ENCODE measurements at places on chromosomes 4 and X.

DNA sequence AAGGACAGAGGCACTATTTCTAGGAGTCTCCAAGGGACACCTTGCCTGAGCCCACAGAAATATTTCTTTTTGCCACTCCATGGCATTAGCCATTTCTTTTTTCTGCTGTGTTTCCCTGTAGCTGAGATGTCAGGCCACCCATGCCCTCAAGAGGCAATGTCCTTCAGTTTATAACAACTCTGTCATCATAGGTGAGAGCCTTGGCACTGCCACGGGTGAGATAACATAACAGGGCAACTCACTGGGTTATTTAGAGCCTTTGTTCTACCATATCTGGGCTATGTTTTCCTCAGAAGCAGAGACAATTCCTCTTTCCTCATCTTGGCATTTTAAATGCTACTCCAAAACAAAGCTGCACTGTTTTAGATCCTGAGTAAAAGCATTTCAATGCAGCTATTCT is 99.9 kb upstream of the MAOA start:
- no peak for DNase-seq

- DNase-seq, result no peak
Observed at GRCh38 chrX:105313596-105313995, 93.1 kb upstream of the TEX13A start.

GRCh38 chr4:3867403-3868100 is 101.4 kb downstream of the ADRA2C start:
- DNase-seq, result no peak

DNA sequence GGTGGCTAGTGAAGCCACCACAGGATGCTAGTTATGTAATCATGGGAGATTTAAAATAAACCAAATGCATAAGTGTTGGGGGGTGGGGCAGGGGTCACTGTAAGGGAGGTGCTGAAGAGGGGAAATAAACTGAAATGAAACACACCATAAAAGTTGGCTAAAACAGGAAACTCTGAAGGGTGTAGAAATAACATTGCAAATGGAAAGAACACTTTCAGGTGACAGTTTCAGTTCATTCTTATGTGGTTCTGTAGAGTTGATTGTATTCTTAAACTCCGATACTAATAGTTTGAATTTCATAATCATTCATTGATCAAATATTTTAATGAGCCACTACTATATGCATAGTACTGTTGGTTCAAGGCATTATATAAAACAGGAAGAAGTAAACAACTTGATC is 80.1 kb downstream of the HDAC8 start:
- DNase-seq, result no peak

- no peak for DNase-seq
Observed at GRCh38 chr4:4481399-4481994, 60.4 kb downstream of the STX18 start.

DNA sequence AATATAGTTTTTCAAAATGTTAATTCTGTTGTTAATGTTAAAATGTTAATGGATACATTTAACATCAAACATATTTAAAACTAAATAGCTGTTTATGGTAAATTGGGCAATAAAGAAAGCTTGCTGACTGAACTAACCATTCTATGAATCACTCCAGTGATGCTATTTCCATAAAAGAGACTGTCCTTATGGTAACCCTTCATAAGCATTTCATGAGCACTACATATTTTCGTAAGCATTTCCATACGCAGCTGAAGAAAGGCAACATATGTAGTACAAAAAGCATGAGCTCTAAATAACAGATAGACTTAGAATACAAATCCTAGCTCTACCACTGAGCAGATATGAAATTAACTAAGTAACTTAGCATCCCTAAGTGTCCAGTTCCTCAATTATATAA is 188.9 kb downstream of the COL25A1 start:
- DNase-seq, result no peak

DNA sequence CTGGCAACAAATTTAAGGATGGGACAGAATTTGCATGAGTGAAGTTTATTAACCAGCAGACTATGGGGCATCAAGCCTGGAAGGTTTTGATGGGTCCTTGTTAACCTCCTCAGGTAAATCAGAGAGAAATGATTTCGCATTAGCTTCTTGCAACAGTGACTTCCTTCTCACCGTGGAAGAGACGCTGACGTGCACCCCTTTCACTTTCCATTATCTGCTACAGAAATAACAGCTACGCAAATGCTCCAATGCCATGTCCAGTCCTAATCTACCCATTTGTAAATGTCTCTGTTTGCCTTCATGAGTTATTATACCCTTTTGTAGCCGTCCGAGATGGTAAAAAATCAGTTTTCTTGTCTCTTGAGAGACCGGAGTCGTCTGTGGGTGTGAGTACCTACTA is 100.3 kb downstream of the SLC34A2 start:
- no peak for DNase-seq
